ENCODE measurements at places on chromosomes 11 and 22.

DNA sequence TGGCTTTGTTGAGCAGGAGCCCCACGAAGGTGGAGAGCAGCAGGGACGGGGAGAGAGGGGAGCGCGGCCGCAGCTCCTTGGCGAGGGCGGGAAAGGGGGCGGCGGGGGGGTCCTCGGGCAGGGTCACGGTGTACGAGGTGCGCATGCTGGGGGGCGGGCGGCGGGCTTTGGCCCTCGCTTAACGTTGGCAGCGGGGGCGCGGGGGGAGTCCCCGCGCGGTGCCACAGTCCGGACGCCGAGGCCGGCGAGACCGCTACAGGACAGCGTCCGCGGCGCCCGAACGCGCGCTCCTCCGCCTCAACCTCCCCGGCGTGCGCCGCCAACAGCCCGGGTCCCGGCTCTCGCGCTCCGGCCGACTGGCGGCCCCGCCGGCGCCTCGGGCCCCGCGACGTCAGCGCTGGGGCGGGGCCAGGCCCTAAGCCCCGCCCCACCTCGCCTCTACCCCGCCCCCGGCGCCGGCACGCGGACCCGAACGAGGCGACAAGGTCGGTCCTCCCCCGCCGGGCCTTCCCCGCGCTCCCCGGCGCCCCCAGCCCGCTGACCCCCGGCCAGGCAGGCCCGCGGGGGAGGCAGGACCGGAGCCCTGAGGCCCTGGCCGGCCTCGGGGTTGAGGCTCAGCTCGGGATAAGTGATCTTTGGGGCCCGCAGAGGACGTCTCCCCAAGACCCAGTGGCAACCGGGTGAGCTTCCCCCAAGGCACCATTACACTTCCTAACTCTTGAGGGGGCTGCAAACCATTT is 17.5 kb downstream of the USP2 start:
- DNase-seq: peak; percentile 75

DNA sequence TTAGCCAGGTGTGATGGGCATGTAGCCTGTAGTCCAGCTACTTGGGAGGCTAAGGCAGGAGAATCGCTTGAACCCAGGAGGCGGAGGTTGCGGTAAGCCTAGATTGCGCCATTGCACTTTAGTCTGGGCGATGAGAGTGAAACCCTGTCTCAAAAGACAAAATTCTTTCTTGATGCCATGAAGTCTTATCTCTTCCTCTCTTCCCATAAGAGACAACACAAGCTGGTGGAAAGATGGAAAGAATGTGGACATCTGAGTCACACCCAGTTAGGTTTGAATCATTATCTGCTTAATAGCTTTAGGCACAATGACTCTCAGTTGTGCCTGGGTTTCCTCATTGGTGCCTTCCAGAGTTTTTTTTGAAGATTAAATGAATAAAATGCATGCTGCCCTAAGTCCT is 35.3 kb downstream of the KREMEN1 start:
- DNase-seq: no peak

DNA sequence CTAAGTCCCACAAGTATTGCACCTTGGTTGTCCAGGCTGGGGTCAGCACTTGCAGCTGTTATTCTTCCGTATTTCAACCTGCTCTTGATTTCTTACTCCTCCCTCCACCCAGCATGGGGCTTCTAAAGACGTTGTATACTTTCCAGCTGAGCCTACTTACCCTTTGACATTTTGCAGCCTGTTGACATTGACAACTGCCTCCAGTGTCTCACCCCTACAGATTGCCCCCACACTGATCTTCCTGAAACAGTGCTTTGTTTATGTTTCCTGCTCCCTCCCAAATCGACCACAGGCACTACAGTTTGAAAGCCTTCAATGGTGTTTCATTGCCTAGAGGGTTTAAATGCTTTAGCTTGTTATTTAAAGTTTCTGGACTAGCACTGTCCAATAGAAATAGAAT is 56.6 kb downstream of the FAM83F start:
- DNase-seq: no peak

DNA sequence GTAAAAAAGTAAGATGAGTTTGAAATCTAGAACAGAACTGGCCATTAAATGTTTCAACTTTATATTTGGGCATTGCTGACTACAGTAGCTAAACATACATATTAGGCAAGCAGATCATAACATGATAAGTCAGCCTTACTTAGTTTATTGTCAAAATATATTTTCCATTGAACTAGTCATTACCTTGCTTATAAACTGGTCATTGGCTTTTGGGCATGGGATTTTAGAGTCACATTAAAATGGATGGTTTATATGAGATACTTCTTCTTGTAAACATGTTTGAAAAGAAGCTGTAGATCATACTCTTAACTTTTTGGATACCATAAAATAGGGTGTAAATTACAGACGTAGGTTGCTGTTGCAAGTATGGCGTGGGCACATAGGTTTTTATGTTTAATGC is 2.7 kb downstream of the HIPK3 start:
- no peak for DNase-seq

- DNase-seq: no peak
These were observed 134.6 kb downstream of the PKNOX2 start for GRCh38 chr11:125299061-125299615.

- DNase-seq: no peak
These were observed 206.2 kb downstream of the MAML2 start for GRCh38 chr11:96136613-96137298.

GRCh38 chr11:115636753-115637527 is 132.7 kb upstream of the CADM1 start:
- no peak for DNase-seq

GRCh38 chr22:45896964-45897538 is 79.9 kb downstream of the WNT7B start:
- DNase-seq: no peak

DNA sequence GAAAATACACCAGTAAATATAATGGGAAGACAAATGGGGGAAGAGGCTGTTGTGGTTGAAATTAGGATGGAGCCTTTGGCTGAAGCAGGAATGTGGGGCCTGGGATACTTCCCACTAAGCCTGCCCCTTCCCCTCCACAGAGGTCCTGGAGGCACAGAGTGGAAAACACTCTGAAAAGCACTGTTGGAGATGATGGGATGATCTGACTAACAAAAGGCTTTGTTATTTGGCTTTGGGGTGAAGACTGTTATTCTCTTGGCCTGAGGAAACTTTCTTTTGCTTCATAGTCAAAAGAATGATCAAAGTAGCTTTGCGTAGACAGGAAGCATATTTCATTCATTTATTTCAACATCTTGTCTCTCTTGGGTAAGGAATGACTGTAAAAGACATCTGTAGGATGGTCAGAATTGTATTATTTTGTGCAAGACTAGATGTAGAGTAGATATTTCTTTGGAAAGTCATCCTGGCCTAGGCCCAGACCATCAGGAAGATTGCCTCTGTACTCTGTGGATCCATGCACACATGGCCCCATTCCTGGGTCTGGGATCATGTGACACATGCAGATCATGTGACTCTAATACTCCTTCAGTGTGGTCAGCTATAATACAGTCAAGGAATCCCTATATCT is 111.4 kb downstream of the SPON1 start:
- no peak for DNase-seq

DNA sequence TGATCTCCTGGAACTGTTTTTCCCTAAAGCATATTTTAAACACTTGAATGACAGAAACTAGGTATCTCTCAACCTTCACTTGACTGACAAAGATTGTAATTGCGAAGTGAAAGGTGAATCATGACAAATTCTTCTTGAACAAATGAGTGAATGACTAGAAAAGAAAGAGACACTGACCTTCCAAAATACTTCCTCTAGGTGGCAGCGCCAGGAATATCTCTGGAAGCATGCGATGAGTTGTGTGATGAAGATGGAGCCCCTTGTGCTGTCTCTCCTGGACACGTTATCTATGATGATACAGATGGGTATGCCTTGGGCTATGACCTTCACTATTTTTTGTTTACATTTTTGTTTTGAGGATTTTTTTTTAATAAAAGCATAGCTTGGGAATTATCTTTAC is 7.0 kb upstream of the CASP12 start:
- no peak for DNase-seq

DNA sequence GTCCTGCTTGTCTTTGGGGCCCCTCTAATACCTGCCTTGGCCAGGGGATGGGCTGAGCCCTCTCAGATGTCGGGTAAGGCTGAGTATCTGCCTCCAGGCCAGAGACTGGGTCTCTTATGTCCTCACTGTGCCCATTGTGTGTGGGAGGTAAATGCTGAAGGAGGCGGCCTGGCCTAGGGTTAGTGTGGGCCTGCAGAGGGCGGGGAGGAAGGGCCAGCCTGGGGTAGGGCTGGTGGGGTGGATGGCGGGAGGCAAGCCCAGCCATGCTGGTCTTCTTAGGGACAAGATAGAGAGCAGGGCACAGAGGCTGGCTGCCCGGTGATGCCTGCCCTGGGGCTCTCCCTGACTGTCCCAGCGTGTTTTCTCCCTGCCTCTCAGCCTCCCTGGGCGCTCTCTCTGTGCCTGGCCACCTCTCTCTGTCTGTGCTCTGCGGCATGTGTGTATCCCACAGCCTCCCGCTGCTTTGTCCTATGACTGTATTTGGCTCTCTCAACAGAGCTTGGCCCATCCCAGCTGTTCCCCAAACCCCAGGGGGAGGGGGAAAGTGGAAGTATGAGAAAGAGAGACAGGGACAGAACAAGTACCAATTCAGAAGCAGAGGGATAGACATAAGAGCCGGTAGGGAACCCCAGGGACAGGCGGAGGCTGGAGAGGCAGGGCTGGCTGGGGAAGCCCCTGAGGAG is 57.0 kb downstream of the PDE2A start:
- no peak for DNase-seq

DNA sequence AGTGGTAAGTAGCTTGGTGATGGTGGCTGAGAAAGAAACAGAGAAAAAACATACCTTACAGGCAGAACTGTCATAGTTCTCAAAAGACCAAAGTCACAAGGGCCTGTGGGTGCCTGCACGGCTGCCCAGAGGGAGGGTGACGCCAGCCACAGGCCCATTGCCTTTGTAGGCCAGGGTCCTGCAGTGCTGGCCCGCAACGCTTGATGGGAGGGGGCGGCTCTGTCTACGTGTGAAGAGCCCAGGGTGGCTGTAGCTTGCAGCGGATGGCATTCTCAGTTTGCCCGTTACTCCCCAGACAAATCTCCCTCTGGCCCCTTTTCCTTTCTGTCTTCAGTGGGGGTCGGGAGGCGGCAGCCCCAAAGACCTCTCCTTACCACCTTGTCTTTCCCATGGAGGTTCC is 24.7 kb upstream of the B3GAT1 start:
- DNase-seq: no peak

GRCh38 chr11:59849129-59849528 is 3.8 kb upstream of the CBLIF start:
- DNase-seq: peak; percentile 45

DNA sequence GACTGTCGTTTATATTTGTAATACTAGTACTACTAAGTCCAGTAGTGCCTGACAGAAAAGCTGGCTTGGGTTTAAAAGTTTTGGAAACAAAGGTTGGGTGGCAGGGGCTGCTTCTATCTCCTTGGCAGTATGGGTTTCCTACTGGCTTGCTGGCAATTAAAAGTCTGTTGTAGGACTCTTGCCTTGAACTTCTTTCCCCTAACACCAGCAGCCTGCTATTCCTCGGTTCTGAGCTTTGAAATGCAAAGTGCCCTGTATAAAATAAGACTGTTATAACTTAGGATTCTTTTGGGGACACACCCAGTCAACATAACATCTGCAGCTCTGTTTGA is 1.3 kb downstream of the RNF169 start:
- DNase-seq: no peak

DNA sequence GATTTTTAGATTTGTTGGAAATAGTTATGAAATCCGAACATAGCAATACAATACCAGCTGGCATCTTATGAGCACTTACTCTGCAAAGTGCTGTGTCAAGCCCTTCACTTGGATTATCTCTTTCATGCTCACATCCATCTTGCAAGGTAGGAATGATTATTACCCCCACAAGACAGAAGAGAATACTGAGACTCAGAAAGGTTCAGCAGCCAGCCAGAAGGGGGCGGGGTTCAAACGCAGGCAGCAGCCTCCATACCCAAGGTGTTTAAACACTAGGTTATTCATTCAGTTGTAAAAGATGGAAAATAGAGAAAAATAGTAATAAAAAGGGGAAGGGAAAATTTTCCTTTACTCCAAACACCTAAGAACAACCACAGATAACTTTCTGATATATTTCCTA is 158.5 kb downstream of the CCDC34 start:
- no peak for DNase-seq

DNA sequence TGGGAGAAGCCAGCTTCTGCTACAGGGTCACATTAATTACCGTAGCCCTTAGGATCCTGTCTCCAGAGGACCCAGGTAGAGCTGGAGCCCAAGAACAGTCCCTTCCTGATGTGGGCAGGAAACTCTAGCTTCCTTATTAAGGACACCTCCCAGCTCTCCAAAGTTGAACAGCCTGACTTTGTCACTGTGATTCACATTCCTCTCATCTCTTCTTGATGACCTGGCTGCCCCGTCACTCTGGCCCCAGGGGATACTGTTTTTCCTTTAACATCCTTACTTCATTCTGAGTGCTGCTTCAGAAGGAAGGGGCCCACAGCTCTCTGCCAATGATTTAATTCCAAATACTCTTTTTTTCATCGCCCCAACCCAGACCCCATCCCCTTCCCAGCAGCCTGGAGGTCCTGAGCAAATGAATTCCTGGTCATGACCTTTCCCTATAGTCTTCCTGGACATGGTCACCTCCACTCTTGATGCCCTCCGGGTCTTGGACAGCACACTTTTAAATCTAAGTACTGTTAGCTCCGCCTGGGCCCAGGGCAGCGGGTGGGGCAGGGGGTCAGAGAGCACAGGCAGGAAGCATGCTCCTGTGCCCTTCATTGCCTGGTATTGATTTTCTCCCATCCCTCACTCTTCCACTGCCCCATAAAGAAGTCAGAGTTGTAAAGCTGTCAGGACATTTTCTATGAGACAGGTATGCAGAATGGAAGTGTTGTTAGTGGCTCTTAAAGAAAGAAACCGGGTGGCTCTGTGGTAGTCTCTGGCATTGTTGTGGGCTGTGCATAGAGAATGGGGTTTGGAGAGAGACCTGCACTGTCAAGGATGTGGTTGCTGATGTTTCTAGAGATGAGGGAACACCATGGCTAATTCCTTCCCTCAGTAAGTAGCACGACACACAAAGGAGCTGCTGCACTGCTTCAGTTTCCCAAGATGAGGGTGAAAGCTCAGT is 22.3 kb upstream of the SPON1 start:
- peak; percentile 63 for DNase-seq

DNA sequence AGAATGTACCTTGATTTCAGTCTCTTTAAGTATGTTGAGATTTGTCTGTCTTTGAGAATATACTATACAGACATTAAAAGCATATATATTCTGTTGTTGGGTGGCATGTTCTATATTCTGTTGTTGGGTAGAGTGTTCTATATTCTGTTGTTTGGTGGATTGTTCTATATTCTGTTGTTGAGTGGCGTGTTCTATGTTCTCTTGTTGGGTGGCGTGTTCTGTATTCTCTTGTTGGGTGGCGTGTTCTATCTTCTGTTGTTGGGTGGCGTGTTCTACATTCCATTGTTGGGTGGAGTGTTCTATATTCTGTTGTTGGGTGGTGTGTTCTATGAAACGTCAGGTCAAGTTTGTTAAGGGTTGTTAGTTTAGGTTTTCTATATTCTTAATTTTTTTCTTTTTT is 27.1 kb upstream of the CTTN start:
- DNase-seq: no peak

GRCh38 chr11:74577624-74578396 is 14.6 kb upstream of the POLD3 start:
- DNase-seq: no peak

All from LoVo (cell line).